ENCODE measurements at places on chromosomes 6 and 20.

- DNase-seq, result no peak
Measured at GRCh38 chr6:219641-220198, 72.6 kb upstream of the DUSP22 start.

DNA sequence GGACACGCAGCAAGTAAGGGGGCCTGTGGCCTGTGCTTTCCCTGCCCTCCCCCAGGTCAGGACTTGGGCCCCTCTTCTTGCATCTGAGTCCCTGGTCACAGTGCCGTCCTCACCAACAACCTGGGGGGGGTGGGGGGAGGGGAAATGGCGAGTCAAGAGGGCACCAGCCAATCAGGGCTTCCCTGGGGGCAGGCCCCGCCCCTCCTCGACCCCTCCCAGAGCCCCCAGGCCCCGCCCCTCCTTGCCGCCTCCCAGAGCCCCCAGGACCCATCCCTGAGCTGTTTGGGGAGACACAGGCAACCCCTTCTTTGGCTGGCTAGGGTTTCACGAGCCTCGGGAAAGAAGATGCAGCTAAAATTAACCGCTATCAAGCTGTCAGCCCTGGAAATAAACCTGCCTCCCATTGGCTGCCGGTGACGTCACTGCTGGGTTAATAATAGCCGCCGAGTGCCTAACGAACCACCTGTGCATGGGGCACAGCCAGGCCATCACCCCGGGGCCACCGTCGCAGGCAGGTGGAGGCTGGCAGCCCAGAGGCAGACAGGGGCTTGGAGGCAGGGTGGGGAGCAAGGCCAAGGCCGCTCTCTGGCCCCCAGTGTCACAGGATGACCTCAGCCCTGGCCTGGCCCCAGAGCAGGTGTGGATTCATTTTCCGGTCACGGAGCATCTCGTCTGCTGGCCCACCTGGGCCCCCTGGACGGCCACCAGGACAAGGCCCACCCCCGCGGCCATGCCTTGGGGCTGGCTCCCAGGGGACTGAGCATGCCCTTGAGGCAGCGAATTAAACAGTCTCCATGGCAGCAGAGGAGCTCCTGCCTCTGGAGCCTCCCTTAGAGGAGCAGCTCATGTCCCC, 3.2 kb upstream of the EEF1A2 start:
- no peak for DNase-seq

- DNase-seq, result no peak
Measured at GRCh38 chr6:25727028-25727427, 27.5 kb upstream of the SLC17A4 start.

DNA sequence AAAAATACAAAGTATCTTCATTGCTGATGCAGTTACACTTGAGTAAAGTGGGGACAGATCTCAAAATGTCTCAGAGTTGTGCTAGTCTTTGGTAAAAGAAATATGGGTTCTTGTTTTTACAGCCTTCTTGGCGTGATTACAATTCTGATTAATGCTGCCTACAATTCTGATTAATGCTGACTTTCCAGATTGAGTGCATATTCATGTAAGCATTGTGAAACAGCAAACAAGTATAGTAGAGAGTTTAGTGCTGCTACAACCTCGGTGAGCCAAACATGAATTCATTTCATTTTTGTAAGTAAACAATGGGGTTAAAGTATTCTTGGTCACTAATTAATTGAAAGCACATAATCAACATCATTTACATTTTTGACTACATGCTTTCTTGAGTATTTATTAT, at the start of gene DEFB113:
DEFB113 (minus strand) TSS at position 21 of the 400 bp plus-strand sequence; CDS start at position 21, 0 bp downstream.
- no peak for DNase-seq

DNA sequence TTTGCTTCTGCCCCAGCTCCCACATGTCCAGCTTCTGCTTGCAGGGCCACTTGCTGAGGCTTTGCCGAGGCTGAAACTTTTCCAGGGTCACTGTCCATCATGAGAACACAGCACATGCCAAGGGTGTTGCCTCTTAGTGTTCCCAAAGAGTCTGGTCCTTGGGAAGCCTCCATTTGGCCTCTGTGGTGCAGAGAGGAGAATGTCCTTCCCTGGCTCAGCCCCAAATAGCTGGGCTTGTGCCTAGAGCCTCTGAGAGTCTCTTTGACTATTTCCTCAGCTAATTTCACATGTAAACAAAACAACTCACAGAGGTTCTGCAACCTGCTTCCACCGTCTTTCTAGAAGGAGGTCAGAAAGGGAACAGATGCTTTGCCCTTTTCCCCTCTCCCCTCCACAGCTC, 40.4 kb upstream of the RAB23 start:
- DNase-seq, result no peak

DNA sequence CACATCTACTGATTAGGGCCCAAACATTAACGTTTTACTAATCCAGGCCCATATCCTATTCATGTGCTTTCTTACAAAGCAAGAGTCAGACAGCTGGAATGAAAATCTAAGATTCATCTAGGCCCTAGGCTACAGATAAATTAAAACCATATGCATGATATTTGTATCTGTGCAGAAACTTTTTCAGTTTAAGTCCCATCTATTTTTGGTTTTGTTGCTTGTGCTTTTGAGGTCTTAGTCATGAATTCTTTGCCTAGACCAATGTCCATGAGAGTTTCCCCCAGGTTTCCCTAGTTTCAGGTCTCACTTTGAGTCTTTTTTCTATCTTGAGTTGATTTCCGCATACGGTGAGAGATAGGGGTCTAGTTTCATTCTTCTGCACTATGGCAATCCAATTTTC, 20.2 kb downstream of the ADNP start:
- DNase-seq, result no peak

GRCh38 chr6:111972745-111973117, 81.2 kb upstream of the CCN6 start:
- DNase-seq, result no peak

- DNase-seq, result no peak
Measured at GRCh38 chr6:53984163-53984562, 127.1 kb upstream of the MLIP start.

DNA sequence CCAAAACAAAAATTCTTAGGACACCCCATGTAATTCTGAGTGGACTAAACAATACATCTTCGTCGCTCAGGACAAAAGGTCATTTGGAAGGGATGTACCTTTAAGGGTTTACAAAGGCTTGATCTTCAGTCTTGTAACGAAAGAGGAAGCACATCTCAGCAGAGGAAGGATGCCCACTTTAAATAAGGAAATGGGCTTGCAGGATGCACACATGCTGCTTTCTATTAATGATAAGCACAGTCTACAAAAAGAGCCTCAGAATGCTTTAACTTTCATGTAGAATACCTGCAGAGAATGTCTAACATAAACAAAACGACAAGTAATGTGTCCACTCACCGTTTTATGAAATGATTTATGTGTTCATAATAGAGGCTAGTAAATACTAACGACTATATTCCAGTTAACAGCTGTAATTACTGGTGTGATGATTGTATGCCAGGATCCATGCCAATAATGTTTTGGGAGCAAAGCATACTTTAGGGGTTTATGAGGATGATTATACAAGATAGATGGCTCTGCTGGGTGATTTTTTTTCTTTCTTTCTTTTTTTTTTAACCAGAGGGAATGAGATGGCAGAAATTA, 216.9 kb downstream of the GMDS start:
- DNase-seq, result no peak

DNA sequence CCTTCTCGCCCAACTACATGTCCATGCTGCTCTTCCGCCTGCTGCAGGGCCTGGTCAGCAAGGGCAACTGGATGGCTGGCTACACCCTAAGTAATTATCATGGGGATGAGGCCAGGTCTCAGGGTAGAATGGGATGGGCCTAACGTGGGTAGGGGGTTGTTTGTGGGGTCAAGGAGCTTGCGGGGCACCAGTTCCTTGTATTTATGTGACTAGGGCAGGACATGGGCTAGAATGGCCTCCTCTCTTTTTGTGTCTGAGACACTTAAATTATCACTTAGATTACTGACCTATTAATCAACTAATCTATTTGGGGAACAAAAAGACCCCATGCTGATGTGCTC, 10.7 kb downstream of the SLC22A1 start:
- no peak for DNase-seq

DNA sequence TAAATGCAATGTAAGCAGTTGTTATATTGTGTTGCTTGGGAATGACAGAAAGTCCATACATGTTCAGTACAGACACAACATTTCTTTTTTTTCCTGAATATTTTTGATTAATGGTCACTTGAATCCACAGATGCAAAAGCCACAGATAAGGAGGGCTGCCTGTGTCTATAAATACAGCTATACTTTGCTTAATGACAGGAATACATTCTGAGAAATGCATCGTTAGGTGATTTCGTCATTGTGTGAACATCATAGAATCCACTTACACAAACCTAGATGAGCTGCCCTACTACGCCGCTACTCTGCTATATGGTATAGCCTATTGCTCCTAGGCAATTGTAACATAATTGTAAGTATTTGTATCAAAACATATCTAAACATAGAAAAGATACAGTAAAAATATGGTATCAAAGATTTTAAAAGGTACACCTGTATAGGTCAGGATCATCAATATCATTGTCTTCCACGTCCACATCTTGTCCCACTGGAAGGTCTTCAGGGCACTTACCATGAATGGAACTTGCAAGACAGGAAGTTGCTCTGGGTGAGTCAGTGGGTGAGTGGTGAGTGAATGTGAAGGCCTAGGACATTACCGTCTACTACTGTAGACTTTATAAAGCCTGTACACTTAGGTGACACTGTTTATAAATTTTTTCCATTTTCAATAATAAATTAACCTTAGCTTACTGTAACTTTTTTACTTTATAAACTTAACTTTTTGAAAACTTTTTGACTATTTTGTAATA, 27.9 kb upstream of the POPDC3 start:
- no peak for DNase-seq

- DNase-seq, result no peak
Measured at GRCh38 chr20:31824554-31825313, 5.6 kb downstream of the MYLK2 start.

- DNase-seq, result no peak
Measured at GRCh38 chr6:108877046-108877751, 29.0 kb downstream of the ARMC2 start.

DNA sequence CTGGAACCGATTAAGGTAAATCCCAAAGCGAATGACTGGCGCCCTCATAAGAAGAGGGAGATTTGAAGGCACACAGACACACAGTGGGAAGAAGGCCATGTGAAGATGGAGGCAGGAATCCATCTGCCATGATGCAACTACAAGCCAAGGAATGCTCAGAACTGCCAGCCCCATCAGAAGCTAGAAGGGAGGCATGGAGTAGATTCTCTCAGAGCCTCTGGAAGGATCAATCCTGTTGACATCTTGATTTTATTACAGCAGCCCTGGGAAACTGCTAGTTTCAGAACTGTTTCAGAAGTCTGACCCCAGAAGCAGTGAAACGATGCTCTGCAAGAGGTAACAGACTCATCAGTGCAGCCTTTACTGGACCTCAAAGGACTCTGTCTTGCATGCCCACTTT, 103.5 kb upstream of the GPR6 start:
- no peak for DNase-seq

DNA sequence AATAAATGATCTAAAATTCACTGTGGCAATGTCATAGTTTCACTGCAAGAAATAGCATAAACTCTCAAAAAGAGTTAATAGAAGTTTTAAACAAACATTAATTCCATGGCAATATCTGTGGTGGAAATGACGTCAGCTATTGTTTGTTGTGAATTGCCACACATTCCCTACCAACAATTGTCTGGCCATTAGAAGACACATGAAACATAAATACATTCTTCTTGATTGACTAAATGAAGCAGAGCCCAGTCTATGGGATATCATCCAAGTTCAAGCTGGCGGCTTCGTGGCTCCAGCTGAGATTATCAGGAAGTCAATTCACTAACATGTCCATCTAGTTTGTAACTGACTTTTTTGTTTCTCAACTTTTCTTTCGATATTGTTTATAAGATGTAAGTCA, 369.0 kb downstream of the ARHGAP18 start:
- DNase-seq, result no peak

DNA sequence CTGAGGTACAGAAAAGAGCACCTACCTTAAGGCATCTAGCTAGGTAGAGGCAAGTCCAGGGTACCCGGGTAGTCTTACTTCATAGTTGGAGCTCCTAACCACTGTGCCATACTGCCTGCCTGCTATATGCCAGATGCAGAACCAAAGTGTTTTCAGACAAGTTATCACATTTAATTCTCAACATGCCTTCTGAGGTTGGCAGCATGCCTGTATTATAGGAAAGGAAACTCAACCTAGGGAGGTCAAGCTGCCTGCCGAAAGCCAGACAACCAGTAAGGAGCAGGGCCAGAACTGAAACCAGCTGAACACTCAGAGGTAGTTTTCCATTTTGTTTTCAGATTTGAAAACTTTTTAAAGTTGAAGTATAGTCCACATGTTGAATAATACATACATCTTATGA, 5.4 kb downstream of the CTNNBL1 start:
- no peak for DNase-seq

- DNase-seq, result no peak
Measured at GRCh38 chr6:84332139-84333034, 104.9 kb upstream of the CEP162 start.

- DNase-seq, result no peak
Measured at GRCh38 chr6:26173836-26174145, 86.6 kb downstream of the HFE start.

DNA sequence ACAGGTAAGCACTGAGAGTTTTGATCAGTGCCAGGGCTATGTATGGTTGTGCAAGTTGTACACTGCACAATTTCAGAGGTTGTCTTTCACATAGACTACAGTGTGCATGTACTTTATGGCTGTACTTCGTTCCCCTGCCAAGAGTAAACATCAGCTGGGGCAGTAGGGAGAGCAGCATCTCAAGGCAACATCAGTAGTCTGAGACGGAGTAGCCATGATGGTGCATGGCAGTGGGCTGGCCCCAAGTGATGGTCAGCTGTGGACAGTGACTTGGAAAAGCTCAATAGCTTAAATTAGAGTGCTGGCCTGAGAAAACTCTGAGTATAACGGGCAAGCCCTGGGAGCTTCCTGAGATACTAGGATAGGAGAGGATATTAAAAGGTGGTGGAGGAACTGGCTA, 165.5 kb downstream of the TFAP2B start:
- no peak for DNase-seq

DNA sequence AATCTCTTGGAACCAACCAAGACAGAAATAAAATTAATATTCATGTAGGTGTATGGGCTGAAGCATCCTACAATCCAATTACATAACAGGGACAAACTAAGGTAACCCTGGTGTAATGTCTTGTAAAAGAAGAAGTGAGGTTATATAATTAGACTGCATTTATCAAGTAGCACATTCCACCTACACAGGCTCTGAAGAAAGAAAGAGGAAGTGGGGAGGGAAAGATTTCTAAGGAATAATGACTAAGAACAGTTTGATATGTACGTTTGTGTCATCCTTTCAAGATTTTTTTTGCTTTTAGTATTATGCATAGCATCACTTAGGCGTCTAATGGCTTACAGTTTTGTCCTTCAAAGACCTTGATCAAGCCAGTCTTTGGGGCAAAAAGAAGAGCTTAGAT, 139.7 kb downstream of the PLCB1 start:
- no peak for DNase-seq

GRCh38 chr20:43536817-43537440, 21.9 kb upstream of the SGK2 start:
- DNase-seq, result no peak

DNA sequence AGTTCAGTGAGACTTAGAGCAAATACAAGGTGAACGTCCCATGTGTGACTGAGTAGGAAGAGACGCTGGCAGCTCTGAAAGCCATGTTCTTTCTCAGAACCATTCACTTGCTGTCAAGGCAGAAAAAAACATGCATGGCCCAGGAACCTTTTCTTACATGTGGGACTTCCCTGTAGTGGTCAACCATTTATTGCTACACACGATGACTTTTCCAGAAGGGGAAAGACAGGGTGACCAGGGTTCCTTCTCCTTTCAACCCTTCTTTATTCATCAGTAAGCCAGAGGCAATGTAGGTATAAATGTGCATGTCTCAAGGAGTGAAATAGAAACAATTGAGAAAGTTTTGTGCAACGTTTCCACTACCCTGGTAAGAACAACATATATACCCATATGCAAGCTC, 189.0 kb downstream of the NFATC2 start:
- DNase-seq, result no peak

GRCh38 chr20:16732506-16733152, 2.8 kb downstream of the SNRPB2 start:
- DNase-seq, result no peak
